ENCODE measurements at places on chromosomes 3 and 15. TPM values are rescaled to one million over a fixed set of nuclear protein-coding genes. Genes with fewer than 3 reads are reported as not detected.

Gene ESYT3
- 0.89 TPM for total RNA-seq

Gene PTX3
- total RNA-seq: 1.0 TPM

Gene CPN2
- total RNA-seq: not detected

- no peak for DNase-seq
Observed at GRCh38 chr3:195337747-195338146, 66.8 kb upstream of the XXYLT1 start.

GRCh38 chr3:195181113-195181498, 89.9 kb downstream of the XXYLT1 start:
- no peak for DNase-seq

DNA sequence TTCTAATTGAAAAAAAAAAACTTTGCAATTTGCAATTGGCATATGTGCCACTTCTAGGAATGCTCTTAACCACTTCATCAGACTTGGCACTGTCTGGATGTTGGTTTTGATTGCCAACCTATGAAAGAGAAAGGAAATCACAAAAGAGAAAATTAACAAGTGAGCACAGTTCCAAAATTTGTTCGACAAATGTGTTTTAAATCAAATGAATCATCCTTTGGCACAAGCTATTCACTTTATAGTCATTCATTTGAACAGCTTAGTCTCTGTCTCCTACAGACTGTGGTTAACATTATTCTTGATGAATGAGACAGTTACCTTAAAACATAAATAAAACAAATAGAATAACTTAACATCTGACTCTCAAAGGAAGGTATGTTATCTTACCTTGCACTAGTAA, 265.0 kb downstream of the EPHA3 start:
- DNase-seq: no peak

DNA sequence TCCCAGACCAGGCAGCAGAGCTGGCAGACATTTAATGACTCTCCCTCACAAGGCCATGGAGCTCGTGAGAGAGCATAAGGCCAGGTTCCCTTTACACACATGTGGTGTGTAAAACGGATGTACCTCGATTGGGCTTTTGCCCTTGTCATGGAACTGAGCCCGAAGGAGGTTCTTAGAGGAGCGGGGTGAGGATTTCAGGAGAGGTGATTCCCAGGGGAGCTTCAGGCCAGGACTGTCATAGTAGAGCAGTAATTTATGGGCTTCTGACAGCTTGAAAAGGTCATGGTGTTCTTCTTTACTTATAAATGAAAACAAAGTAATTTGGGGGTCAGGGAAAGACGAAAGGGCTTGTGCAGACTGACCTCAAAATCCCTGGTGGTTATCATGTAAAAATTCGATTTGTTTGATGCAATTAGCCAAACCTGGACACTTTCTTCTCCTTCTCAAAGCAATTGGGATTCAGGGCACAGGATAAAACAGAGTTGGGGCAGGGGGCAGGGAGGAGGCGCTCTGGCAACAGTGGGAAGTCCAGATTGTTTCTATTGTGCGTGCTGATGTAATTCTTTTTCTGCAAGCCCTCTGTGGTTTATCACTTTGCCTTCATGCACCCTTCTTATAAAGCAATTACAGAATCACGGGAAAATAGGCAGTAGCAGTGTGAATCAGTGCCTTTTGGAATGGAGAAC, 51.0 kb downstream of the CACNA1D start:
- DNase-seq: no peak

GRCh38 chr3:151550025-151550618, 89.3 kb upstream of the IGSF10 start:
- DNase-seq: no peak

GRCh38 chr3:106345353-106346027, 476.7 kb upstream of the CBLB start:
- DNase-seq: no peak

DNA sequence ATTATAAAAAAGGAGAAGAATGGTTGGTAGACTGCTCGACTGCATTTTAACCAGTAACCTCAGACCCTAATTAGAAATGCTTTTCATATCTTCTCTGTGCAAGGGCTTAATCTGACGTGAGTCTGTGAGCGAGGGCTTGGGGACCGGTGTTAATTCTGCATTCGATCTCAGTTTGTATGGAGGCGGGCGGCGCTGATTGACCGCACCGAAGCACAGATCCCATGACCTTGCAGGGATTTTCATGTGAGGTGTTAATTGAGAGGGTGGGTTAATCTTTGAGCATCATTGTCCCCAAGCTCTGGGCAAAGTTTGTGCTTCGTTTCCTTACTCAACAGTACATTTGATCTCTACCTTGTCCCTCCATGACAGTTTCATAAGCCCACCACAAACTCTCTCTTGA, 250.9 kb downstream of the NR2F2 start:
- DNase-seq: no peak

All from colonic mucosa (tissue), 4 donors.